ENCODE measurements at places on chromosomes 11 and 22. TPM values are rescaled to one million over a fixed set of nuclear protein-coding genes. Genes with fewer than 3 reads are reported as not detected.

- DNase-seq: no peak
These were observed 5.4 kb downstream of the LMO1 start for GRCh38 chr11:8258289-8258688.

GRCh38 chr22:41240377-41241132, at the start of gene CHADL:
Gene CHADL, minus strand, starts transcription at chr22:41240931. Its CDS starts 50 bp downstream, at chr22:41240881.
- DNase-seq: no peak

Gene TLCD5
- polyA plus RNA-seq: 14.9 TPM

Gene DNAJB7
- polyA plus RNA-seq: not detected

DNA sequence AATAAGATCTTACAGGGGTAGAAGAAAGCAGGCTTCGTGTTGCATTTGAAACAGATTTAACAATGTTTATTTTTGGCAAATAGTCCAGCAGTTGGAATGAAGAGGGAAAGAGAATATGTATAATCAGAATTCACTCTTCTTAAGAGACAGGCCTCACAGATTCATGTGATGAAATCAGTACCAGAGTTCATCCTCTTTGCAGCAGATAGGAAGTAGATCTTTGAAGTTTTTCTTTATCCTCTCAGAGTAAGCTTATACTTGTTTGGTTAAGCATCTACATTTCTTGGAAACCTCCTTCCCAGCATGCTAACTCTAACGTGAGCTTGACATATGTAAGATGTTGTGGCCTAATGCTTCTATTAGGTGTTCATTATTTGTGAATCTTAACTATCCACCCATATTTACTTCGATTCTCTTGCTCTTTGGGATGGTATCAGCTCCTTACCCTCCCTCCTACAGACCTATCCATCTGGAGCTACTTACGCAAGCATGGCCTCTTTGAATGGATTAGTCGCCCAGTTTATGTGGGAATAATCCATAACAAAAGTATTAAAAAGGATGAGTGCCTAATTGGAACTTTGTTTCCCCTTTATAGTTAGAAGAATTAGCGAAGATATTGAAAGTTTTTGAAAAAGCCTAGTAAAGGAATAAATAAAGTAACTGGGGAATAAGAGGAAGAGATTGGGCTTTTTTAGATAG, 80.1 kb downstream of the PRMT3 start:
- no peak for DNase-seq

DNA sequence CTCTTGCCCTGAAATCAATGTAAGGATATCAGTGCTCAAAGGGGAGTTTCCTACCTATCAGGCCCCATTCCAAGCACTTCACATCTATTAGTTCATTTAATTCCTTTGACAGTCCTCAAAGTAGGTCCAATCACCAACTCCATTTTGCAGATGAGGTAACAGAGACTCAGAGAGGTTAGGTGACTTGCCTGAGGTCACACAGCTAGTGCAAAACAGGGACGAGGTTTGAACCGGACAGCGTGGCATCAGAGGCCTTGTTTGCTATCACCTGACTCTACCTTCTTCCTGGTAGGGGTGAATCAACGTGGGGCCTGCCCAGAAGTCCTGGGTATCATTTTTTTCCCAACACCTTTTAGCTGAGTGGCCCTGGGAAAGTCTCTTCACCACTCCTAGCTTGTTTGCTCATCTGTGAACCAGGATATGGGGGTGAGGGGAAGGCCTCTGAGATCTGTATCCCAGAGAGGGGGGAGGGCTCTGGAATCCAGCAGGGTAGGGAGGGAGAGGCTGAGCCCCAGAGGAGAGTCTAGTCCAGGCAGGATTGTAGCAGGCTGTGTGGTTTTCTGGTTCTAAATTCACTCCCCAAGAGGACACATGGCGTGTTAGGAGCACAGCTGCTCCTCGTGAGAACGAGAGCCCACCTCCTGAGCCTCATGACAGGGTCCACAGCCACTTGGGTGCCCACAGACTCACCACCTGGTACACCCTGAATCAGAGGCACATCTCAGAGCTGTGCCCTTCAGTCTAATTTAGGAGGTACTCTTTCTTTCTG, 174.7 kb downstream of the MN1 start:
- no peak for DNase-seq

GRCh38 chr22:25823276-25823675, 81.3 kb downstream of the MYO18B start:
- no peak for DNase-seq

Gene KIRREL3
- 2.3 TPM for polyA plus RNA-seq

Gene PIWIL4
- 1.0 TPM for polyA plus RNA-seq

GRCh38 chr11:62449451-62449851, 30.6 kb downstream of the SCGB1A1 start:
- DNase-seq: no peak

Gene KCNJ11
- not detected for polyA plus RNA-seq

GRCh38 chr22:44143579-44143978, 37.1 kb upstream of the PARVG start:
- no peak for DNase-seq

DNA sequence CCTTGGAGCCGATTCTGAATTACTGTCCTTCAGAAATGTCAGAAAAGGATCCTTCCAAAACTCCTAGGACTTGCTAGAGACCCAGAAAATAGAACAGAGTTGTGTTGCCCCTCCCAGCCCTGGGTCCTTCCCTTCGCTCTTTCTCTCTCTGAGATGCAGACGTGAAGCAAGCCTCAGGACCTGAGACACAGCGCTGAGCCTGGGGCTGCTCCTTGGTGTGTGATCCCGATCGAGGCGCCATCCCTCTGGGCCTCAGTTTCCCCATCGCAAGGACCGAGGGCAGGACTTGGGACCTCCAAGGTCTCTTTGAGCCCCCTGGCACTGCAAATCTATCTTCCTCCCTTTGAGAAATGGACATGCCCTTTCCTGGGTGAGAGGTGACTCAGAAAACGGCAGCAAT, 533.5 kb downstream of the TBC1D22A start:
- DNase-seq: no peak

Gene ALKBH3
- polyA plus RNA-seq: 35.0 TPM

- no peak for DNase-seq
These were observed 16.9 kb downstream of the TSPAN32 start for GRCh38 chr11:2318707-2319106.

Gene LINC01488
- polyA plus RNA-seq: not detected

Gene RCOR2
- 4.4 TPM for polyA plus RNA-seq

Gene PDXP
- 17.7 TPM for polyA plus RNA-seq

Gene TUBA8
- 3.0 TPM for polyA plus RNA-seq

DNA sequence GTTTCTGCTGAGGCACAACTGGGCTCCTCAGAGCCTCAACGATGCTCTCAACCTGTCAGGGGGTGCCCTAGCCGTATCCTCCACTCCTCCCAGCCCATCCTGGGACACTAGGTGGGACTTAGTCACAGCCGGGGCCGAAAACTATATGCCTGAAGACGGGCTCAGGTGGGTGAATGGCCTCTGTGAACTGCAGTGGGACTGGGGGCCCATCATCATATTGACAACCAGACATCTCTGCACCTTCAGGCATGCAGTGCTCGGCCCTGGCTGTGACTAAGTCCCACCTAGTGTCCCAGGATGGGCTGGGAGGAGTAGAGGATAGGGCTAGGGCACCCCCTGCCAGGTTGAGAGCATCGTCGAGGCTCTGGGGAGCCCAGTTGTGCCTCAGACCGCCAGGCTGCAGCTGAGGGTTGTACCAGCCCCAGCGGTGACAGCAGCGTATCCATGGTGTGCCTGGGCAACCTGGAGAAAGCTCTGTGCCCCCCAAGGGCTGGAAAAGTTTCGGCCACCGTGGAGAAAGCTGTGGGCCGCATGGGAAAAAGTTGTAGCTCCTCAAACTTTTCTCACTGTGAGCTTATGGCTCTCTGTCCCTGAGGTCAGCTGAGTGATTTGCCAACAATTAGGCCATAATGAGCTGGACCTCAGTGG, 88.9 kb downstream of the RRM1 start:
- no peak for DNase-seq

Gene DEUP1
- polyA plus RNA-seq: not detected

DNA sequence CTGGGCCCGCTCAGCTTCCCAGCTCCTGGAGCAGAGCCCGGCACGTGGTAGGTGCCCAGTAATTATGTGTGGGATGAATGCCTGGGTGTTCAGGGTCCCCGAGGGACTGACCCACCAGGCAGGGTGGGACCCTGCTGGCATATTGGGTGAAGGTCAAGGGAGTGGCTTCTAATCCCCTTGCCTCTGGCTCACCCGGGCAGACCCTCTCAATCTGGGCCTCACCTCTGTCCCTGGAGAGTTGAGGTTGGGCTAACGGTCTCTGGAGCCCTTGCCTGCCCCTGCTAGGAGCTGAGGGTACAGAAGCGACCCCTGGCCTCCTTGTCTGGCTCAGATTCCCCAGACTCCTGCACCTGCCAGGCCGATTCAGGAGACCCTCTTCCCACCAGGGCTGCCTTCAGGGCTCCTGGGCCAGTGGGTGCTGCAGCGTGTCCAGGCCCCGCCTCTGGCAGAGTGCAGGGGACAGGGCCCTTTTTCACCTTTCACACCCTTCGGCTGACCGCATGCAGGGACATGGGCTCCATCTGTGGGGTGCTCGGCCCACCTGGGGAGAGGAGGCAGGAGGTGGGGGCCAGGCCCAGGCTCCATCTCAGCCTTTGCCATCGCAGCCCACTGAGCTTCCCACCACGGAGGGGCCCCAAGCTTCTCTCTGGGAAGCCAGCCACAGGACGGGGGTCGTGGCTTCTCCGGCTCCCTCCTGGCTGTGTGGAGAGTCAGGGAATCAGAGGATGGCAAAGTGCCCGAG, 3.8 kb upstream of the CTSD start:
- no peak for DNase-seq

GRCh38 chr11:86627776-86628455, 44.5 kb downstream of the ME3 start:
- DNase-seq: no peak

DNA sequence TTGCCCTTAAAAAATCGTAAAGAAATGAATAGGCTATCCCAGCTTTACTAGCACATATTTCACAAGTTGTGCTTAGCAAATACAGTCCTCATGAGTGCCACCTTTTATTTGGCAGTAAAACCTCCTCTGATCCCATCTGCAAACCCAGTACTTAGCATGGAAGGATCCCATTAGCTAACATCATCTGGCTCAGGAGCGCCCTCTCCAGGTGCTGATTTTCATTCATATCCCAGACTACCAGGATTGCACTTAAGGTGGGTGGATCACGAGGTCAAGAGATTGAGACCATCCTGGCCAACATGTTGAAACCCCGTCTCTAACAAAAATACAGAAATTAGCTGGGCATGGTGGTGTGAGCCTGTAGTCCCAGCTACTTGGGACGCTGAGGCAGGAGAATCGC, 76.1 kb upstream of the PAX6 start:
- DNase-seq: no peak

DNA sequence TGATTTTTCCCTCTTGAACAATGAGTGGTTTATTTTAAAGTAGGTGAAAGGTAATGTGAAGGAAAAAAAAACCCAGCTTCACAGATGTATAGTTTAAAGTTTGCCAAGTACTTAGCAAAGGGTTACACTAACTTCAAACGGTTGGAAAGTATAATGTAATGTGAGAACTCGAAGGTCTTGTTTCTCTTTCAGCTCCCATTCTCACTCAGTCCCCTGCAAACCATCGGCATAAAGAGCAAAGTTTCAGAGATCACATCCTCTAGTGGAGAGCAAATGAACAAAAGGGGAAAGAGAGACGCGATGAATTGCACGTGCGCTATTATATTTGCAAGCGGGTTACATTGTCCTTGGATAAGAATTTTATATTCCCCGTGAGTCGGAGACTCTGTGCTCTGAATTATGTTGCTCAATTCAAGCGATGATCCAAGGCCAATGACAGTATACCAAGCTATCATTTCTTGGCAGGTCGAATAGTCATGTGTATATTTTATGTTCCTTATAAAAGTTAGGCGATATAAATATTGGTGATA, 37.6 kb upstream of the BIRC3 start:
- peak; percentile 34 for DNase-seq

- DNase-seq: no peak
These were observed 57.5 kb downstream of the BCR start for GRCh38 chr22:23237841-23238240.

- no peak for DNase-seq
These were observed 313.5 kb downstream of the BRD1 start for GRCh38 chr22:49514211-49514610.

DNA sequence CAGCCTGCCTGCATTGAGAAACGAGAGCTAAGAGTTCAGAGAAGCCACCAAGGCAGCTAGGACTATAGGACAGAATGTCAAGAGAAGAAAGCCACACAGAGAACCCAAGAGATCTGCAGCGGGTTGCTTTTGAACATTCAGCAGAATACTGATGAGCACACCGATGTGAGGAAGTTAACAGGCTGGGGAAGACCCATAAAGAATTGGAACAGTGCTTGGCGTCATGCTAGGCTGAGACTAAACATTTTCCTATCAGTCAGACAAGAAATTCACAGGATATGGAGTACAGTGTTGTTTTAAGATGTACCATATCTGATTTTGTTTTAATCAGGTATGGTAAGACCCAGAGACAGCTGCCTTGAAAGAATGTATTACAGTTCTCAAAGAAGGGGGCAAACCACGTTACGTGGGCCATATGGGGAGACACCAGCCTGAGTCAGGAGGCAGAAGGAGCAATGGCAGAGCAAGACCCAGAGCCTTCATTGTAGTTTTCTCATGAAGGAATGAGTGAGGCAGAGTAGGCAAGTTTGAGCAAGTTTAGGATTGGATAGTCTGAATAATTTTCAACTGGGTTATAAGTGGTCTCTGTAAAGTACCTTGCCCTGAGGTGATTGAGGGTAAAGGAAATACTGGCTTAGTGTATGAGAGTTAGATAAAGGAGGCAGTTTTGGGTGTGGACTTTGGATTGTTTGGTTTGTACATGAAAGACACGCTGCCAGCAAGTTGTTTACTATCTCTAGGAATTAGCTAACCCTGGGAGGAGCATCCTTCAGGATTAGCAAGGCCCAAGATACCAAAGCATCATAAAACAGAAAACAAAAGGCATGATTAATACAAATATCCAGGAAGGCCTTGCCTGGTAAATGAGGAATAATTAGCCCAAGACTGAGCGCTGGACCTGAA, 14.3 kb downstream of the LRRC75B start:
- DNase-seq: no peak

Gene C22orf15
- 2.1 TPM for polyA plus RNA-seq

DNA sequence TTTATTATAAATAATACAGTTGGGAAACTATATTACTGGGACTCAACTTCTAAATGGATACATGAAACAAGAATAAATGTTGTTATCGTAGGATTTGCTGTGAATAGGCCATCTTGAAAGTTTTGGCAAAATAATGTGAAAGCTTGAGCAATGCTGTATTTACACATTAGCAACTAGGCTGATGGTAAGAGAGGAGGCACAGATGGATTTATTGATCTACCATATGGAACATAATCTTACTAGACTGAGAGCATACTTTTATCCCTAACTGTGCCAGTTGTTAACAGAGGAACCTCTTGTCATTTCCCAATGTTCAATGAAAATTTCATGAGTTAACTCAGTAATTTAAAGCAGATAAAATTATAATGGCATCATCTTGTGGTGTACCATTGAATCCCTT, 22.8 kb downstream of the APIP start:
- no peak for DNase-seq

- DNase-seq: no peak
These were observed 8.1 kb upstream of the PLAAT3 start for GRCh38 chr11:63622323-63622722.
